ENCODE measurements at places on chromosomes 5 and 9.
A peak's percentile ranks its signal among the peaks of the same experiment; 100 is the strongest.

DNA sequence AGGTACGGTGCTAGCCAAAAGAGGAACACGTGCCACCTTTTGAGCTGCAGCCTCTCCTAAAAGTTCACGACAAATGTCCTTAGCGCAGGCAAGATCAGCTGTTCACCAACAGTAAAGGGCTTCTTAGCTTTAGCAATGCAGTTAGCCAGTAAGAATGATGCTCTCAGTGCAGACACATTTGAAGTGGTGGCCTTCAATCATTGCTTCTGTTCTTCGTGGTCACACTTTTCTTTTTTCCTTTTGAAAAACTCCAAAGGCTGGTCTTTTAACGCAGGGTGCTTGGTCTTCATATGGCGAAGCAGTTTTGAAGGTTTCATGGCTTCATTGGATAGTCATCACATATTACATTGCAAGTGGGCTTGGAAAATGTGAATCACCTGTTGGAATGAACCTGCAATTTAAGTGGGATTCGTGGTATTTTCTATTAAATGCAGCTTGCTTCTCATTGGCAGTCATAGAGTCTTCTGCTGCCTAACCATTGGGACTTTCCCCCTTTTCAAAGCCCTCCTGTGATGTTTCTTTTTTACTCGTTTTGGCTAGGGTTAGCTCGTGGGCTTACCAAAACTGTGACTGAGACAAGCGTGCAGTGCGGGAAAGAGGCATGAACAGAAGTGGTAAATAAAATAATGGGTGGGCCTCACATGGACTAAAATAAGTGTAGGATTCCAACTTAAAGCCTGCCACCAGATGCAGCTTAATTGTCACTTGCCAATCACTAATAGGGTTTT is 100.9 kb downstream of the MRPL36 start:
- no peak for DNase-seq

GRCh38 chr5:100777680-100778300 is 125.3 kb downstream of the ST8SIA4 start:
- DNase-seq, result no peak

DNA sequence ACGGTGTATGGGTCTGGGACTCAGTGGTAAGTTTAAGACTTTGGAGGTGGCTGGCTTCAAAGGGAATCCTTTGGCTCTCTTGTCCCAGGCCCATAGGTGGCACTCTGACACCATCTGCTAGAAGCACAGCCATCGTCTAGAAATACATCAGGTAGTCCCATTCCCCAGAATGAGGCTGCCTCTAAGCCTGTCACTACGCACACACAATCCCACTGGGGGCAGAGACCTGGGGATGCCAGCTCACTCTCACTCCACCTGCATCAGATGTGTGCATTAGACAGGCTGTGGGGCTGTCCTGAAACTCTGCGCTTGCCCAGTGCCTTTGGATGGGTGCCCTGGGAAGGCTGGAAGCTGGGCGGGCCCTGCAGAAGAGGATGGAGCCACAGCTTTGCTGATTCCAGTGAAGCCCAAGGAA is 127.5 kb upstream of the PANK3 start:
- peak; percentile 9 for DNase-seq

DNA sequence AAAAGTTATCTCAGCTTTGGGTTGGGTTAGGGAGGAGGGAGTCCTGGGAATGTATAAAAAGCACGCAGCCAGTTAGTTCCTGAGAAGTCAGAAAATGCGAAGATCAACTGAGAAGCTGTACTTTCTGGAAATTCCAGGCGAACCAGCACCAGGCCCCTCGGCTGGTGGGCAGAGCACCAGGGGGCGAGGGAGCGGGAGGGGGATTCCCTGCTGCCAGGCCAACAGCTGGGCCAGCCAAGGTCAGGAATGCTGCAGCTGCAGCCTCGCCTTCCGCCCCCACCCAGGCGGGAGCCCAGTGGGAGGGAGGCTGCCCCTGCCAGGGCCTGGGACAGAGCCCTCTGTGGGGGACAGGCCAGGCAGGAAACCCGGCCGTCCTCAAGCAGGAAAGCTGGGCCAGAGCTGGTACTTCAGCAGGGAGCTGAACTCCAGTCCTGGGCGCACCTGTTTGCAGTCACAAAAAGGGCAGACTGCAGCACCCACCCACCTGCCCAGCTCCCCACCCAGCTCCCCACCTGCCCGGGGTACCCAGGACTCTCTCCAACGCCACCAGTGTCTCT is 35.5 kb downstream of the VAV2 start:
- DNase-seq, result no peak

DNA sequence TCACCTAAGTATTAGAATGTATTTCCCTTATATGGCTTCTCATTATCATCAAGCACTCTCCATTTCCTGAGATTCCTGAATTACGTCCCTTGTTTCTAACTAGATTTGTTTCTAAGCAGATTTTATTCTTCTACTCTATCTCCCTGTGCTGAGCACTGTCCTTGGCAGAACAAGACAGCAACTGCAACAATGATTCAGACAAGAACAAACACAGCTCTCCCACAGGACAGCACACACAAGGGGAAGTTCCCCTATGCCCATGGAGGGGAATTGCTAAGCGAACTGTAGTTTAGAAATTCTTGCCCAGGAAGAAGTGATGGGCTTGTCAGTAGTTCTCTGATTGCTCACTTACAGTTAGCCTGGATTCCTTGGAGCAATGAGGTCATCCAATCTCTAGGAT is 759.9 kb downstream of the DTWD2 start:
- DNase-seq, result no peak

- peak; percentile 42 for DNase-seq
These were observed 681 bp downstream of the MAN2A1 start for GRCh38 chr5:109690242-109690974.

DNA sequence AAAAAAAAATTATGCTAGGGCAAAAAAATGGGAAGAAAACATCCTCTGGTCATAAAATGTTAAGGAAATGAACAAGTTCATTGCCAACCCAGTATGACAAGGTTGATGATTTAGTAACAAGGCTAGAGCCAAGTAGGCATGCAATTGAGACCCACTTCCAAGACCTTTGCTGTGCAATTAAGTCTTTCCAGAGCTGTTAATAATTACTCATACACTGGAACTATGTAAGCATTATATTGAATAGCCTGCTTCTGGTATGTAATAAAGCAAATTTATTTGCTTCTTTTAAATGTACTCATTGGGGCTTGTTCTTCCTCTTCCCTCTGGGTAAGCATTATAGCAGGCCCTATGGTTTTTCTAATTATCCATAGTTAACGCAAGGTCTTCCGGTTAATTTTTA is 32.5 kb upstream of the SNAPC3 start:
- no peak for DNase-seq

- no peak for DNase-seq
These were observed 55.0 kb downstream of the SH3PXD2B start for GRCh38 chr5:172399336-172399735.

- DNase-seq, result no peak
These were observed 133.0 kb downstream of the SLC28A3 start for GRCh38 chr9:84207491-84207951.

- no peak for DNase-seq
These were observed 144.3 kb downstream of the ACTBL2 start for GRCh38 chr5:57338068-57338867.

- no peak for DNase-seq
These were observed 42.6 kb upstream of the KIF2A start for GRCh38 chr5:62263401-62263800.

- no peak for DNase-seq
These were observed 35.7 kb upstream of the ADRB2 start for GRCh38 chr5:148790545-148791333.

All from stimulated activated CD8-positive, alpha-beta memory T cell treated with anti-CD3 and anti-CD28 coated beads, Interleukin-2, amount 100 ng/mL, for 48 hours (primary cell).